AG09309 (cell line): ENCODE measurements at places on chromosomes 6 and 20.

DNA sequence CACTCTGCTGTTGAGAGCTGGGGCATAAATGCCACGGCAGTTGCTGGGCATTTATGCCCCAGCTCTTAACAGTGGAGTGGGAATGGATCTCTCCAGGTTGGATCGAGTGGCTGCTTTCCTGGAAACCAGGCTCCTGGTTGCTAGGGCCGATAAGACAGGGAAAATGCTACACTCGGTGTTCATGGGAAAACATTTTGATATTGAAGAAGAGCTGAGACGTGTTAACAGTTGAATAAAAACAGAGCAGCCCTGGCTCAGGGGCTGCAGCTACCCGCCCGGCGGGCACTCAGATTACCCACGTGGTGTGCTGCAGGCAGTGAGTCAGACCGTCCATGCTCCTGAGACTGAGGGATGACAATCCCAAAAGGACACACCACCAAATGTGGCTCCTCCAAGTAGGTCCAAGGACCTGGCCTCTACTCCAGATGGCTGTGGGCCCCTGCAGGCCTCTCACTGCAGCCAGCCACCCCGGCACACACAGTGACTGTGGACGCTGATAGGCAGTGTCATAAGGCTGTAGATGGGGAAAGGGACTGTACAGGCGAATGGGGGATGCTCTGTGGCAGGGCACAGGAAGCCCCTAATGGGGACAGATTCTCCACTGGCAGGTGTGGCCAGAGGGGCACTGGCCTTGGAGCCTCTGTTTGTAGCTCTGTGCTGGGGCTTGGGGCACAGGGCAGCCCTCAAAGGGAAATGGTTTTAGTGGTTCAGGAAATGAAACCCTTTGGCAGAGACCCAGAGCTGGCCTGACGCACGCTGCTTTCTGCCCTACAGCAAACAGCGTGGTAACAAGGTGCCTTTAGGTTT lies 237.8 kb downstream of the LY86 start:
- no peak for DNase-seq

- DNase-seq, result no peak
These were observed 7.2 kb upstream of the ABHD12 start for GRCh38 chr20:25397821-25398220.

- no peak for DNase-seq
These were observed 90.6 kb upstream of the FRMD1 start for GRCh38 chr6:168169624-168170023.

GRCh38 chr6:93176070-93176469 lies 243.3 kb downstream of the EPHA7 start:
- DNase-seq, result no peak

GRCh38 chr20:44765701-44766347 lies 20.2 kb downstream of the KCNK15 start:
- no peak for DNase-seq

DNA sequence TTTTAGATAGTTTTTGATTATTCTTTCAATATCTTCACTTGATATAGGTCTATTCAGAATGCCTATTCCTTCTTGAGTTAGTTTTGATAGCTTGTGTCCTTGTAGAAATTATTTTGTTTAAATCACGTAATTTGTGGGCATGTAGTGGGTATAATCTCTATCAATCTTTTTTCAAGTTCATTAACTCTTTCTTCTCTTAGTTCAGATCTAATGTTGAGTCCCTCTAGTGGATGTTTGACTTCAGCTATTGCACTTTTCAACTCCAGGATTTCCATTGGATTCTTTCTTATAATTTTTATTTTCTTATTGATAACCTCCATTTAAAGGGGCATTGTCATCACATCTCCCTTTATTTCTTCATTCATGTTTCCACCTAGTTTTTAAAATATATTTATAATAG lies 135.6 kb downstream of the COL12A1 start:
- DNase-seq, result no peak

- DNase-seq, result no peak
These were observed 550.5 kb upstream of the MARCKS start for GRCh38 chr6:113306552-113307145.

GRCh38 chr6:34834789-34835518 lies 43.1 kb downstream of the BLTP3A start:
- peak; percentile 18 for DNase-seq

- DNase-seq, result no peak
These were observed 181.0 kb downstream of the FARS2 start for GRCh38 chr6:5442319-5442718.

DNA sequence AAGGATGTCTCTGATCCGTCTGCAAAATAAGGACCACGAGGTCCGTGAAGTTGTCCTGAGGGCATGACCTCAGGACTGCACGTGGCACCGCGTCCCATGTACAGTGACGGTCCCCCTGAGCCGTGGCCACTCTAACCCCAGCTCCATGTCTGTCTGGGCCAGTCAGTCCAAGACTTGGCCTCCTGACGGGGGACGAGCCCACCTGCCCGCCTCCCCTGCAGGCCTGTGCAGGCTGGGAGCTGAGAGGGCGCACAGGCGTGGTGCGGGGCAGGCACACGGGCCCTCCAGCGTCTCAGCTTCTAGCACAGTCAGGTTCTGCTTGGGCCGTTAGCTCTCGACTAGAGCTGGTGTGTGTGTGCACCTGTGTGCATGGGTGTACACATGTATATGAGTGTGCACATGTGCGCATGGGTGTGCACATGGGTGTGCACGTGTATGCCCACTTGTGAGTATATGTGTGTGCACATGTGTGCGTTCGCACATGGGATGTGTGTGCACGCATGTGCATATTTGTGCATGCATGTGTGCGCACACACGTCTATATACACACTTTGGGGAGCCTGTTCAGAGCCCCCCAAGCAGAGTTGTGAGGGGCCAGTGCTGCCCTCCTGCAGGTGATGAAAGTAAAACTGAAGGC lies 307.0 kb downstream of the TAF4 start:
- no peak for DNase-seq

DNA sequence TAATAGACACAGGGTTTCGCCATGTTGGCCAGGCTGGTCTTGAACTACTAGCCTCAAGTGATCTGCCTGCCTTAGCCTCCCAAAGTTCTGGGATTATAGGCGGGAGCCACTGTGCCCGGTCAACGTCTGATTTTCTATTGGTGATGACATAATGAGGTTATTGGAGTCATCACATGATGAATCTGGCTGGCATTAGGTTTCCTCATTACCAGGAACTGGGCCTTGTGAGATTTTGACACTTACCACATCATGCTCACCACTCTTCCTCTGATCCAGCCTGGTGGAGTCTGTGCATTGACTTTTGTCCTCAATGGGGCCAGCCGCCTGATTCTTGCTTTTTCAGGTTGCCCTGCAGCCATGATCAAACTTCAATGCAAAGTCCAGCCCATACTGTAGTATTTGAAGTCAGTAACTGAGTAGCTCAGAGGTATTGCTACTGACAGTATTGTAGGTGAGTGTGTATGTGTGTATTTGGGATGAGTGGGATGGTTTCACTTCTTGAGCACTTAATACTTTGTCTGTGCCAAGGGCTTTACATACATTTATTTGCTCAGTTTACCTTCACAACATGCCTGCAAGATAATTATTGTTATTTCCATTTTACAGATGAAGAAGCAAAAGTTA lies 16.0 kb downstream of the ANKS1A start:
- DNase-seq, result no peak

DNA sequence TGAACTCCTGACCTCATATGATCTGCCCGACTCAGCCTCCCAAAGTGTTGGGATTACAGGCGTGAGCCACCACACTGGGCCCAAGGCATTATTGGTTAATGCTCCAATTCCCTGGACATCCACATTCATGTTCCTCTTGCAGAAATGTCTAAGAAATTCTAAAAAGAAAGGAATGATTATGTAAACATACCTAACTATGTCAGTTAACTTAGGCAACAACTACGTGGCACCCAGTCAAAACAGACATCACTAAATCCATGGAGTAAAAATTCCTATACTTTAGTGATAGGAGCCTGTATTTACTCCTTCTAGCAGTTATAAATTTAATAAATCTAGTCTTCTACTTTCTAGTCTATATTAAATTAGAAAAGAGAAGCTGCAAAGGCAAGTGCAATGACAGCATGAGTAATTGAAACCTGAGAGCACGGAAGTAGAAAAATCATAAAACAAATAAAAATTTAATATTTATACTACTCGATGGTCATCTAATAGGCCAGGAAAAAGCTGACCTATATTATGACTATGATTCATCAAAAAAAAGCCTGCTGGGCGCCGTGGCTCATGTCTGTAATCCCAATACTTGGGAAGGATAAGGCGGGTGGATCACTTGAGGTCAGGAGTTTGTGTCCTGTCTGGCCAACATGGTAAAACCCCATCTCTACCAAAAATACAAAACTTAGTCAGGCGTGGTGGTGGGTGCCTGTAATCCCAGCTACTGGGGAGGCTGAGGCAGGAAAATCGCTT lies 4.2 kb downstream of the AHI1 start:
- DNase-seq, result no peak

GRCh38 chr6:105151644-105152043 lies 28.2 kb downstream of the POPDC3 start:
- DNase-seq, result no peak

DNA sequence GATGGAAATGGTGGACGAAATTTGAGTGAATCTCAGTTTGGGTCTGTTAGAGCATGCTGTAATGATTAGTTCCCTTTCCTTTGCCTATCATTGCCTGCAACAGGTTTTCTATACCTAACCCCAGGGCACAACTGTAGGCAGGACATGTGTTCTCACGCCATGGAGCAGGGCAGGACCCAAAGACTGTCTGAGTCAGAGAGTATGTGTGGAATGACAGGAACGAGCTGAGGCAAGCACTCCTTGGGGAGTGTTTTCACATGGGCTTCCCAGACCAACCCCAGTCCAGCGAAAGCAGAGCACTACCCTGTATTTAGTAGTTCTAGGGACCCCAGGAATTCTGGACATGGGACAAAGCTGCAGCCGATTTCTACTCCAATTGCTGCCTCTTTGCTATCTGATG lies 234.2 kb downstream of the HACE1 start:
- peak; percentile 49 for DNase-seq

GRCh38 chr6:155022721-155023120 lies 27.6 kb downstream of the TIAM2 start:
- DNase-seq, result no peak

DNA sequence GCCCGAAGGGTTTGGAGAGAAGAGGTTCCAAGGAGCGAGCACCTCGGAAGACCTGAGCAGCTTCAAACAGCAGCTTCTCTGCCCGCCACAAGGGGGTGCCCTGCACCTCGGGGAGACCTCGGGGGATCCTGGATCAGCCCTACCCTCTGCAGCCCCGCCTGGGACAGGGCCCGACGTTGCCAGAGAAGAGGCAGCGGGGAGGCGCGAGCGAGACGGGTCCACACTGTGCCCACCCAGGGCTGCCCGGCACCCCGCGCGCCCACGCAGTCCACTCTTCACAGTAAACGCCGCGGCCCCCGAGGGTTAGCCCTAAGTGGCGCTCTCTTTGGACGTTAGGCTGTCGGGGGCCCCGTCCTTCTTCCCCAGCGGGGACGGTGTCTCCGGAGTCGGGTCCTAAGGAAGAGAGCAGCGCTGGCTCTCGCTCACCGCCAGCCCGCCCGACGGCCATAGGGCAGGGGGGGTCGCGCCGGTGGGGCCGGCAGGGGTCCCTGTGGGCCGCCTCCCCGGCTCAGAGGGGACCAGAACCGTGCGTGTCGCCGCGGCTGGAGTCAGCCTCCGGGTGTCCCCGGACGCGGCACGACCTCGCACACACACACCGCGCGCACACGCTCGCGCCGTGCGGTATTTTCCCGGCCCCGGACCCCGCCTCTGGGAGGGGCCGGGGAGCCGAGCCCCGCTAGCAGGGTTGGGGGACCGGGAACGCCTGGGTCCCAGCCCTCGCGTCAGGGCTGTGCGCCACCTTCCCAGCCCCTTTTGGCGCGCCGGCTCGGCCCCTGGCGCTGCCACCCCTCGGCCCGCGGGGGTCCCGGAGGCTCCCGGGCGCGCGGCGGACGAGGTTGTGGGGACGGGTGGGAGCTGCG lies 929 bp downstream of the CDH22 start:
- DNase-seq, result no peak

GRCh38 chr20:33719277-33719988 lies 677 bp downstream of the PXMP4 start:
- no peak for DNase-seq
